ENCODE measurements at places on chromosomes 1 and 21. TPM values are rescaled to one million over a fixed set of nuclear protein-coding genes. Genes with fewer than 3 reads are reported as not detected.

- no peak for DNase-seq
These were observed 4.1 kb upstream of the NBL1 start for GRCh38 chr1:19639999-19640362.

CCDC17 gene
- polyA plus RNA-seq, result 0.88 TPM

CHODL gene
- 1.2 TPM for polyA plus RNA-seq

DNA sequence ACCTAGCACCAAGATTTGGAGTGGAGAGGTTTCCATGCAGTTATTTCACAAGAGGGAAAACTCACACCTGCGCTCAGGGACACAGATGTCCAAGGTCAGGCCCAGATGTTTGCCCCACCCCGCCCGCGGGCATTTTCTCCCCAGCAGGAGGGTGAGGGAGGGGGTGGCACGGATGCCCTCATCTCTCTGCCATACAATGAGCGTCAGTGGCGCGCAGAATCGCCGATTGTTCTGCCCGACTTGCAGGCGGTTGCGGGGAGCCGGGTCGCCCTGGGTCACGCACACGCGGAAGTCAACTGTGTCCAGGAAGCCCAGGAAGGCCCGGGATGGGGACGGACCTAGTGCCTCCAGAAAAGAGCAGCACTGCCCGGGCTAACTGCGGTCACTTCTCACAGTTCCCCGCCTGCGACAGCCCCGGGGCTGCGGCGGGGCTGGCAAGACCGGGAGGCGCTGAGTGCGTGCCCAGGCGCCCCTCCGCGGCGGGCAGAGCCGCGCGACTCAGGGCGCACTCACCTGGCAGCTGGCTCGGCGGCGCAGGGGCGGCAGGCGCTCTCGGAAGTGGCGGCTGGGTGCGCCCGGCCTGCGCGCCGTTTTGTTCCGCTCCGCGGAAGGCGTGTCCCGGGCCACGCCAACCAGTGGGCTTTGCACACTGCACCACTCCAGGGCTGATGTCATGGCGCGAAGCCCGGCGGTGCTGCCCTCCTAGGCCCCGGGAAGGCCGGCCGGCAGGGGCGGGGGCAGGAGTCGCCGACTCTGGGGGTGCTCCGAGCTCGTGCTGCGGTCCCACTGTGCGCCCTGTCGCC, at the start of gene CSRP1:
Gene CSRP1 (minus strand): TSS at position 567 of the 803 bp plus-strand sequence. CDS start 10,820 bp downstream, outside the sequence.
- DNase-seq, result peak; percentile 94

GRCh38 chr1:160258177-160258798, 4.1 kb downstream of the DCAF8 start:
- DNase-seq, result no peak

DNA sequence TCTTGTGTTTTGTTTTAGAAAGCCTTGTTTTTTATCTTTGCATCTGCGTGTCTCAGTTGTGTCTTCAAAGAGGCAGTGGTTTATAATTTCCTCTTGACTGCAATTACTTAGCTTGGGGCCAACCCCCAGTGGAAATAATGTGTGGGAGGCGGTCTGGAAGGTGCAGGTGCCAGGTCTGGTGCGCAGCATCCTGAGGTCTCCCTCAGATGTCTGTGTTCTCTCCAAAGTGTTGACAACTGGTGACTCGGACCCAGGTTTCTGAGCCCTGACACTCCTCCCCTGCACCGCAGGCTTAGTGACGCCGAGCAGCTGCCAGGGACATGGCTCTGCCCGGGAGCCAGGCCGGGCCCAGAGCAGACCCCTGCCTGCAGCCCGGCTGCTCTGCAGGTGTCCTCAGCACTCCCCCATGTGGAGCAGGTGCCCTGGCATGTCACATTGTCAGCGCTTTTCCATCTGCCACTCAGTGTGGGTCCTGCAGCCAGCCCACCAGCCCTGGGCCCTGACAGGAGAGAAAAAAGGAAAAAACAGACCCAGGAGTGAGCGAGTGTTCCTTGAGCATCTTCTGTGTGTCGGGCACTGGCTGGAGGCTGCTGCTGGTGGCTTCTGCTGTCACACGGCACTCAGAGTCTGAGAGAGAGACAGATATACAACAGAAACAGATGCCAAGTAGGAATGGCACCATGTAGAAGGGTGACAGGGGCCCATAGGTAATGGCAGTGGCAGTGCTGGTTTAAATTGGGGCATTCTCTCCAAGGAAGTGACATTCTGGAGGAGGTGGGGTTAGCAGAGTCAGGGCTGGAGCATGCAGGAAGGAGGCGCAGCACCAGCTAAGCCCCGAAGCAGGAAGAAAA, 24.8 kb upstream of the SELENON start:
- DNase-seq, result peak; percentile 23

DNASE2B gene
- 0.16 TPM for polyA plus RNA-seq

DNA sequence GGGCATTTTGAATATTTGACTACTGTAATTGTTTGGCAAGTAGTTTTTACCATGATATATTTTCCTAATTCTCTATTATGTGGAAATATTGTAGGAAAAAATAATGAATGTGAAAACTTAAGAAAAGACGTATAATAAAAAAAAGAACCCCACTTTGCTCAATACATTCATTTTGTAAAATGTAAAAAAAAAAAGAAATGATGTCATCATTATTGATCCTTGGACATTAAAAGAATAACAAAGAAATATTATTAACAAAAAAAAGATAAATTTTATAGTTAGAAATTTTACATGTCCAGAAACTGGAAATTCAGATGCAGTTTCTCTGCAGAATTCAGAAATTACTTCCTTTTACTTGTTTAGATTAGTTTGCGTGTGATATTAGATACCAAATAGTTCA, 5.2 kb downstream of the GIPC2 start:
- DNase-seq, result no peak

DNA sequence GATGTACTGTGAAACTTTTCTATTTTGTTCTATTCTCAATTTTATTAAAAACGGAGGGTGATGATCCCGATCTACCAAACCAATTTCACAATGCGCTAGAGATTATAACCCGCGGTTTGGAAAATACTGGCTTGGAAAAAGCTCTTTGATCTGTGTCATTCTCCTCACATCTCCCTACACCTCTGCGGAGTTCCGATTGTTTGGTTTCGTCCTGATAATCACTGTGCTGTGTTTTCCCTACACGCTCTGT, 536 bp upstream of the ABCD3 start:
- DNase-seq, result no peak

GRCh38 chr21:33899199-33899598, 16.4 kb downstream of the ATP5PO start:
- DNase-seq, result no peak

Data from large intestine (tissue), 12 donors.